ENCODE measurements at places on chromosomes 16 and 17.

DNA sequence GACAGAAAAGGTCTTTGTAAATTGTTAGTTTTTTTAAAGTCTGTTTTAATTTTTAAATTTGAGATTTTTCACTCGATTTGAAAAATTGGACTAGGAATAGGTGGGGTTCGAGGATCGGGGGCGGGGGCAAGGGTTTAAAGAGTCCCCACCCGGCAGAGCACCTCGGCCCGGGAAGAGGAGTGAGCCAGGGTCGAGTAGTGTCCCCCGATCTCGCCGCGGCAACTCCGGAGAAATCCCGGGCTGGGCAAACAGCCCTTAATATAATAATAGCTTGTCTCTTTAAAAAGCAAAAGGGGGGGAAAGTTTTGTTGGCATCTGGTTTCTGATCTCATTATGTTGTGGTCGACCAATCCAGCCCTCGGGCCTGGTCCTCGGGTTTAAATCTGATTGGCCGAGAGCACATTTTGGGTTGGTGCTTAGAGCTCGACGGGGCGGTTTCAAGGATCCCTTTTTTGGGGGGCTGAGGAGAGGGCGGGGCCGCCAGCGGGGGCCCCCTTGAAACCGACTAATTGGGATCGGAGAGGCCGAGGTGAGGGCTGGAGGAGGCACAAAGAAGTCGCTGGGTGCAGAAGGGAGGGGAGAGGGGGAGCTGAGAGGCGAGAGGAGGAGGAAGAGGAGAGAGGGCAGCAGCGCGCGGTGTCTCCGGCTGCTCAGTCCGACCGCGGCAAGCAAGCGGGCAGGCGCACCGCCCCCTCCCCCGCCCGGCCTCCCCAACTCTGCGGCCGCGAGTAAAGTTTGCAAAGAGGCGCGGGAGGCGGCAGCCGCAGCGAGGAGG lies at the start of gene FZD2:
FZD2 (plus strand) TSS at position 653 of the 775 bp plus-strand sequence. CDS start 205 bp downstream, outside the sequence.
- DNase-seq: peak; percentile 96

DNA sequence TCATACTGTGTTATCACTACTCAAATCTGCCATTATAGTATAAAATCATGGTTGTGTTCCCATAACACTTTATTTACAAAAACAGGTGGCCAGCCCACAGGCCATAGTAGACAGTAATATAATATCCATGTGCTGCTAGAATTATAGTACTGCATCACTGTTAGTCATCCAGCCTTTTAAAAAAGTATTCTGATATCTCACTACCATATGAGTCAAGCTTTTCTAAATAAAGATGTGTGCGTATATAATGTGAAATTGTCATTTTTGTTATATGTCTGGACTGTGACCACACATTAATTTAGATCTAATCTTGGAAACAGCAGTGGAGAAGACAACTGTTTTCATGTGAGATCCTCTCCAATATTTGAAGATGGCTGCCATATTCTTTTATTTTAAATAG lies 1049.1 kb upstream of the GOT2 start:
- DNase-seq: no peak

DNA sequence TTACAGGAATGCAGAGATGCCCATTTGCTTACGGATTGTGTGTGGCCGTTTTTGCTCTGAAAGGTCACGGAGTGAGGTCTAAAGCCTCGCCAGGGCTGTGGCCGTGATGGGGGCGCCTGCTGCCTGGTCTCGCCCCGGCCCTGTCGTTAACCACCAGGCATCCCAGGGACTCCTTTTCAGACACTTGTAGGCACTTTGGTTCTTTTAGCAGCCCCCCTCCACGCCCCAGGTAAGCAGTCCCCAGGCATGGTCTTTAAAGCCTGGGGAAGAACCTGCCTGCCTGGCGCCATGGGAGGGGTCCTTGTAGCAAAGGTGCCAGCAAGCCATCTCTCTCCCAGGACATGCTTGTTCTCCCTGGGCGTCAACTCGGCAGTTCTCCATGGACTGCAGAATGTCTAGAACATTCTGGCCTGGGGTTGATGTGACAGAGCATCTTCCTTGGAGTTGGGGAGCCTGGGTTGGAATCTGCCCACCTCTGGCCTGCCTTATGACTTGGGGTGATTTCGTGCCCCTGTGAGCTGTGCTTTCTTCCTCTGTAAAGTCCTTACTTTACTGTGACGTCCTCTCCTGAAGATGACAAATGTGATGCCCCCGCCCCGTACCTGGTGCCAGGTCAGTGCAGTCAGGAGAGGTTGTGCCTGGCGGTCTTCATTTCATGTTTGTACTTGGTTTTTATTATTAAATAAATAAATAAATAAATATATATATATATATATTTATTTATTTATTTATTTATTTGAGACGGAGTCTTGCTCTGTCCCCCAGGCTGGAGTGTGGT lies 5.4 kb downstream of the KCTD5 start:
- no peak for DNase-seq

- DNase-seq: no peak
Observed at GRCh38 chr17:59914274-59914854, 21.4 kb downstream of the RPS6KB1 start.

- DNase-seq: peak; percentile 67
Observed at GRCh38 chr17:8057691-8058114, 18.8 kb downstream of the ALOX15B start.

DNA sequence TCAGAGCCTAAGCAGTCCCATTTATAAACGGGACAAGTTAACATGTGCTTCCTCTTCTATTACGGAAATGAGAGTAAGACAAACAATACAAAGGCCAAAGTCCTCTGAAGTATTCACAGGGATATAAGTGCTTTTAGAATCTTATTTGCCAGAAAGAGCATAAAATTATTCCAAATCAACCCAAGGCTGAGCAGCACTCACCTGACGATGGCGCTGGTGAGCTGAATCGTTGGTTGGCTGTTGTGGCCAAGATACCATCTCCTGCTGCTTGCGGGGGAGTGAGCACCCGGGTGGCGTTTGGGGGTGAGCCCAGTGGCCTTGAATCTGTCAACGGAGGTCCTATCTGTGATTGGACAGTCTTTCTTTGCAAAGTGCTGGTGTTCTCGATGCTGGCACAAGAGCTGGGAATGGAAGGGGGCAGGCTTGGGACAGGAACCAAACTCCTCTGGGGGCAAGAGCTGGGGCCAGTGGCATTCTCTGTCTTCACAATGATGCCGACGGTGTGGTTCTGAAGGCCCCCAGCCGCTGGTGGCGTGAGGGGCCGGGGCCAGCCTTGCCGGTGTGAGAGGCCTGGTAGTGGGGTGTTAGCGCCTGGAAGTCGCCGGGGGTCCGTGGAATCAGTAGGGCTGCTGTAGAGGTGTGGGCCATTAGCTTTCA lies 9.5 kb upstream of the DHRS13 start:
- DNase-seq: no peak

DNA sequence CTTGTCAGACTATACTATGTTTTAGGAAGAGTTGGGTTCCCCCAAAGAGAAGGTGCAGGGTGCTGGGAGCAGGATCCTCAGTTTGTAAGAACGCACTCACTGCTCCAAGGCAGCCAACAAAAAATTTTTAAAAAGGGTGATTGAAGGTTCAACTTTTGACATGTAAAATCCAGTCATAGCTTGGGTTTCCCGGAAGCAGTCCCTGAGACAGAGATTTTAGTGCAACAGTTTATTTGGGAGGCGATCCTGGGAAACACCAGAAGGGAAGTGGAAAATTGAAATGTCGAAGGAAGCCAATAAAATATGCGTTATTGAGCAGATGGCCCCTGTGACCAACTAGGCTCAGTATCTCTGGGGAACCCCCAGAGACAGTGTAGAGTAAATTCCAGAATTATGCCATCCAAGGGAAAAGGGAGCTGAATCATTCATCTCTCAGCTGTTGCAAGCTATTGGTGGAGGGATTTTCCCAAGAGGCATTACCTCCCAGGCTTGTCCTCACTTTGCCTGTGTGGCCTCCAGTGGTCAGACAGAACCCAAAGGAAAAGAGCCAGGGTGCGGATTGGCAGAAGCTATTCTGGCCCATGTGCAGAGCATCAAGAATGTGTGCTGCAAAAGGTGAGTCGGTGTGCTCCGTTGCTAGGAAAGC lies 72.9 kb downstream of the HS3ST3B1 start:
- peak; percentile 75 for DNase-seq

GRCh38 chr16:52597772-52598483 lies 51.0 kb upstream of the TOX3 start:
- DNase-seq: no peak

GRCh38 chr16:59048876-59049275 lies 314.8 kb upstream of the GOT2 start:
- DNase-seq: no peak

GRCh38 chr17:8152112-8152775 lies at the start of gene PER1:
PER1 (minus strand) TSS chr17:8152404; CDS start chr17:8150706, 1,698 bp downstream.
- peak; percentile 89 for DNase-seq

- DNase-seq: no peak
Observed at GRCh38 chr17:80337195-80337895, 76.7 kb downstream of the RNF213 start.

DNA sequence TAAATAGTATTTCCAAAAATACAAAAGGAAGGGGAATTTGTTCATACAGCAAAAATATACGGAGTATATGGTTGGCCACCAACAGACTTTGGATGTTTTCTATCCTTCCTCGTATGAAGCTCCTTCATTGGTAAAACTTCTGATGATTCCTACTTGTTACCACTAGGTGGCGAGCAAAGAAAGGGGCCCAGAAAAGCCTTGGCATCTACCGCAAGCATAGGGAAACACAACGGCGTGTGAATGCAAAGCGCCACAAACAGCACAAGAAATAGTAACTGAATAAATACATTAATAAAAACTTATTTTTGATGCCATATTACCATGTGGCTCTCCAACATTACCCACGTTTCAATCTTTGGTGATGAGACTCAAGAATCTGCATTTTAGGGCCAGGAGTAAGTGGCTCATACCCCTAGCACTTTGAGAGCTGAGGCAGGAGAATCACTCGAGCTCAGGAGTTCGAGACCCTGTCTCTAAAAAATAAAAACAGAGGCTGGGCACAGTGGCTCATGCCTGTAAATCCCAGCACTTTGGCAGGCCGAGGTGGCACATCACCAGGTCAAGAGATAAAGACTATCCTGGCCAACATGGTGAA lies 34.5 kb downstream of the YWHAE start:
- DNase-seq: peak; percentile 25

- no peak for DNase-seq
Observed at GRCh38 chr16:50941681-50942080, 199.8 kb downstream of the CYLD start.

DNA sequence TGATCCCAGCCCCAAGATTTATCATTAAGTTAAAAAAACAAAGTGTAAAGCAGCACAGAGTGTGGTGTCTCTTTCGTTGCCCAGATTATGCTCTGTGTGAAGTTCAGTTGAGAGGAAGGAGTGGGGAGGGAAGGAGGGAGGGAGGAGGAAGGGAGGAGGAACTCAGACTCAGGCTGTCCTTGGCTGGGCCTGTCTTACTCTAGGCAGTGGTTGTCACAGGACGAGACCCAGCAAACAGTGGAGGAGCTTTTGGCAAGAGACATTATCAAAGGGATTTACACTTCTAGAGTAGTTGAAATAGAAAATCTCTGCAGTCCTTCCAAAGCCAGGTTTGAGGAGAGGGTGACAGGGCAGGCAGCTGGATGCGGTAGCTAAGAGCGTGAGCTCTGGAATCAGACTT lies 27.8 kb downstream of the KNOP1 start:
- no peak for DNase-seq

- DNase-seq: no peak
Observed at GRCh38 chr17:51699303-51699702, 439.0 kb downstream of the UTP18 start.

DNA sequence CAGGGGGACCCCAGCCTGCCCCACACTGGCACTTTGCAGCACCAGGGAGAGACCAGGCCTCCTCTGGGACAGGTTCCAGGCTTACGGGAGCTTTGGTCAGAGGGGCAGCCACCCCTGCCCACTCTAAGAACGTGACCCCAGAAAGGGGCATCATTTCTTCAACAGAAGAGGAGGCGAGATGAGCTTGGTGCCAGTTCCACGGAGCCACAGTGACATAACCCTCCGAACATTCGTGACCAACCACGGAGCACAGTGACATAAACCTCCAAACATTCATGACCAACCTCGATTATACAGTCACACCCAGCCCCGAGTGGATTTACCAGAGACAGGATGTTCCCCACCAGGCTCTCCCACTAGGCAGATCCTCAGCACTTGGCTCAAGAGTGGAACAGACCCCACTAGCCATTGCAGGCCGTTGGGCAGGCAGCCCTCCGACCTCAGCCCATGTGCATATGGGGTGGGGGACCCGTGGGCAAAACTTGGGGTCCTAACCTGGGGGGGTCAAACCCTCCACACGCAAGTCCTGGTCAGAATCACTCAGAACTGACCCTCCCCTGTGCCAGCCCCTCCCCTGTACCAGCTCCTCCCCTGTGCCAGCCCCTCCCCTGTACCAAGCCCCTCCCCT lies 112.9 kb downstream of the METRNL start:
- no peak for DNase-seq

GRCh38 chr17:34598161-34598776 lies 18.9 kb downstream of the TMEM132E start:
- no peak for DNase-seq

DNA sequence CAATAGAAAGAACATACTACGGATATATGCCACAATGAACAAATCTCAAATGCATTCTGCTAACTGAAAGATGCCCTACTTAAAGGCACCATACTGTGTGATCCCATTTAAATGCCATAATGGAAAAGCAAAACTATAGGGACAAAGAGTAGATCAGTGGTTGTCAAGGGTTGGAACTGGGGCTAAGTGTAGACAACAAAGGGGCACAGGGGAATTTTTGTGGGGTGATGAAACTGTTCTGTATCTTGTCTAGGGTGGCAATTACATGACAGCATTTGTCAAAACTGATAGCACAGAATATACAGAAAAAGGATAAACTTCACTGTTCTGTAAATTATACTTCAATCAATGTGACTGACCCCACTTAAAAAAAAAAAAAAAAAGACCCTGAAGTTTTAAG lies 17.7 kb downstream of the GFOD2 start:
- no peak for DNase-seq

DNA sequence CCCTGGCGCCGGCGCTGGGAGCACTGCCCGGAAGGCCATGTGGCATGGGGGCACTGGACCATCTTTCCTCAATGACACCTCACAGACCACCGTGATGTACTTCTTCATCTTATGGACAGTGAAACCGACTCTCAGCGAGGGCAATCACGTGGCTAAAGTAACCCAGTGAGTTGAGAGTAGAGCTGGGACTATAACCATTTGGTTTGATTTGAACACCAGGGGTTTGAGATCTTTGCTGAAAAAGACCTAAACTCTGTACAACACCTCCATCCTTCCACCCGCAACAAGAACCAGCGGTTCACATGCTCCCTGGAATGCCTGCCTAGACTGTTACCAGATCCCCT lies 3.3 kb downstream of the ITGA2B start:
- no peak for DNase-seq

GRCh38 chr17:26818736-26819135 lies 475.2 kb upstream of the WSB1 start:
- DNase-seq: peak; percentile 17
